Activated CD8-positive, alpha-beta T cell treated with anti-CD3 and anti-CD28 coated beads, Interleukin-2, amount 10 ng/mL, durations not matched to agents 7 days and 5 days (primary cell): ENCODE measurements at places on chromosomes 2 and 18.
A peak's percentile ranks its signal among the peaks of the same experiment; 100 is the strongest.

DNA sequence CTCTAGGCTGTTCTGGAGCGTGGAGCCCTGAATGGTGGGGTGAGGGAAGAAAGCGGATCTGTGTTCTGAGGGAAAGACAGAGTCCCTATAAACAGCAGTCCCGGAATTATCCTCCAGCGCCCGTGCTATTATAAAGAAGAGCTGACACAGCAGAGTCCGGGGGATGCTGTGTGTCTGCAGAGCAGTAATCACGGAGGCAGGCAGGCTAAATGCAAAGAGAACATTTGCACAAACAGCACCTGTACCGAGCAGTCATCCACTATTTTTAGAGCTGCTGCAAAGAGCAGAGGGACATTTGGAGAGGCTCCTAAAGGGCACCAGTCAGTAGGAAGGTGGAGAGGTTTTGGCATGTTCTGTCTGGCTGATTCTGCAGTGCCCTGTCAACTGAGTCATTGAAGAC lies 293.8 kb upstream of the SLC14A2 start:
- DNase-seq: no peak

- DNase-seq: no peak
These were observed 76.5 kb upstream of the RAB6C start for GRCh38 chr2:129902731-129903585.

- no peak for DNase-seq
These were observed 158.0 kb downstream of the CSRNP3 start for GRCh38 chr2:165627470-165627869.

DNA sequence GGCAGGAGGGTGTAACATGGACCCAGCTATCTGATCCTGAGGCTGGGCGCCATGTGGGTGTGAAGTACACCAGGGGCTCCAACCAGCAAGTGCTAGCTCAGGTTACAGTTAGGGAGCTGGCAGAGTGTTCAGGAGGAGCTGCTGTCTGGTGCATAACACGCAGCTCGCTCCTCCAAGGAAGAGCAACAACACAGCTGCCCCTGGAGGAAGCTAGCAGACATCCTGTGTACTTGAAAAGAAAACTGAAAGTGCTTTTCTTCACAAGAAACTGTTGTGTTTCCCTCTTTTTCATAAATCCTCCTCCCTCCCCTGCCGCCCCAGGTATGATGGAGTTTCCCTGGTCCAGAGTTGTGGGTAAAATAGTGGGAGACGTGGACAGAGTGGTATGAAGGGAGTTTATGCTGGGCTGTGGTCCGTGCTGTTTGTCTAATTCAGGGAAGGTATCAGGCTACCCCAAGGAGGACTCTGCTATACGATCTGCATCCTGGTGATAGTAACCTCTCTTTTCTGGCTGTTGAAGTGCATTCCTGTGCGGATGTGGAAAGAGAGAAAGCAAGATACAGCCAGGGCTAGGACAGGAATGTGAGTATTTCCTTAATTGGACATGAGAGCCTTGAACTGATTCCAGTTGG lies 6.1 kb upstream of the LBH start:
- DNase-seq: peak; percentile 70

- DNase-seq: peak; percentile 29
These were observed 314.9 kb downstream of the AFF3 start for GRCh38 chr2:99827296-99827999.

DNA sequence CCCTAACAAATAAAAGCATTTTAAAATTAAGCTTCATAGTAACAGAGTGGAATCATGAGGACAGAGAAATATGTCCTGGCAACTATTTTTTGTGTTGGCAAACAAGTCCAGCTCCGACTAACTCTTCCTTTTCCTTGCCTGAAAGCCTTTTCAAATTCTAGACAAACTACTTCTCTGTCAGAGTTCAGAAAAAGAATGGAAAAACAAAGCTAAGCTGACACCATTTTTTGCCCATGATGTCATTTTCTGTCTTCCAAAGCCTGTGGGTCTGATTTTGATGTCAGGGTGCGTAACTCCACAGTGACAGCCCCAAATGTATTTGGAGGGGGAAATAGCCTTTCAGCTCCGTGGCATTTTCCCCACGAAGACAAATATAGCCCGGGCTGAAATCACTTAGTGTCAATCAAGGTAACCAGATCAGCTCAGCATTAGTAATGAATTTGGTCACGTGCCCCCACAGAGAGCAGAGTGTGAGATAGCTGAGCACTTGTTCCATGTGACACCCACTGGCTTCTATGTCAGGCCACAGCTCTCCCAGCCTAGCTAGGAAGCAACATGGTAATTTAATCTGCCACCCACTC lies 233.0 kb upstream of the SIX2 start:
- no peak for DNase-seq

DNA sequence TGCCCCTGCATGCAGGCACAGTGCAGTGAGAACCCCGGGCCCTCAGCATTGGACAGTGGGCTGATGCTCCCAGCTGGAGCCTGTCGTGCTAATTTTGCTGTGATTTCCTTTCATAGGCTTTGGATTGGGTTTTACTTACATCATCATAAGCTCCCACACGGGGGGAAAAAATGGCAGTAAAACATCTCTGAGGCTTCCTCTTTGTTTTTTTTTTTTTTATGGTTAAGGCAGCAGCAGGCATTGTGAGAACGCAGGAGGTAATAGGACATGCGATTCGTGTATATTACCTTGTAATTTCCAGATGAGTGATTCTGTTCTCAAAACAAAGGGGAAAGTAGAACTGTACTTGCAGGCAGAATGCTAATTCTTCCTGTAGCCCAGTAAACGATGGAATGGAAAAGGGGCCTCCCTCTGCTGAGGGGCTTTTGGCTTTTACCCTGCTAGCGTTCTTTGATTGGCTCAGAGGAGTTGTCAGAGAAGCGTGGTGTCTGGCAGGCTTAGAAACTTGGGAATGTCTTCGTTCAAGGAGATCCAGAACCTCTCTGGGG lies 89.7 kb downstream of the NPAS2 start:
- DNase-seq: no peak

DNA sequence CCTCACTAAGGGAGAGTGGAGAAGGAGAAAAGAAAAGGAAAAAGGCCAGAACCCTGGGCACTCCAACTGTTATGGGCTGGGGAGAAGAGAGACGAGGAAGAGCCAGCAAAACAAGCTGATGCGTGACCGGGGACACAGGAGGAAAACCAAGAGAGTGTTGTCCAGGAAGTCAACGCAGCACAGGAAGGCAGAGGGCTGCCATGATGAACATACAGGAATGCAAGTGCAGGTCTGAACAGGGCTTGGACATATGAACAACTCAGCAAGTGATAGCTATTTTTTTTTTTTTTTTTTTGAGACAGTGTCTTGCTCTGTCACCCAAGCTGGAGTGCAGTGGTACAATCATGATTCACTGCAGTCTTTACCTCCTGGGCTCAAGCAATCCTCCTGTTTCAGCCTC lies 28.4 kb downstream of the SIX3 start:
- no peak for DNase-seq

DNA sequence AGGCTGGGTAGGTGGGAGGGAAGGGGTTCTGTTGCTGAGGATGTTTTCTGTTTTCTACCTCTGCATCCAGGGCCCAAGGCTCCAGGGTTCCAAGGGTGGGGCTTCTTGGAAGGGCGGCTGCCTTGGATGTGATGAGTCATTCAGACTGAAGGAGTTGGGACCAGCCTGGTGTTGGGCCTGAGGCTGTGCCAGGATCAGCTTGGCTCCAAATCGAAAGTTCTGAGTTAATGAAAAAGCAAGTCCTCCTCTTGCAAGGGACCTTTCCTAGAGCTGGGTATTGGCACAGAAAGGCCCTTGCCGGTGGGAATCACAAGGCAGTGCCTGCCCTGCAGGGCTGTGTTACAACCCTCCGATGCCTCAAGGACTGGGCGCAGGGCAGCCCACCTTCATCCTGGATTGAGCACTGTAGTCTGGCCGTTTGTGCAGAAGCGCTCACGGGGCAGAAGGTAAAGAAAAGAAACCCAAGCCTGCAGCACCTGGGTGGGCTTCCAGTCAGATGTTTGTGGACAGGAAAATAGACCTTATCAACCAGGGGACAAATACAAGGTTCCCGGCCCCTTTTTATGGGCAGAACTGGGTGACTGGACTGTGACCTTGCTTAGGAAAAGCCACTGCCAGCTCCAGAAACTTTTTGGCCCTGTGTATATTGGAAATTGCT lies 52.5 kb upstream of the MCFD2 start:
- no peak for DNase-seq

- no peak for DNase-seq
These were observed 46.9 kb upstream of the ARHGAP28 start for GRCh38 chr18:6682437-6683111.

- no peak for DNase-seq
These were observed 12.4 kb downstream of the LRRFIP1 start for GRCh38 chr2:237639836-237640220.

- peak; percentile 19 for DNase-seq
These were observed 8.7 kb upstream of the PSD4 start for GRCh38 chr2:113164930-113165585.

- no peak for DNase-seq
These were observed 255.6 kb downstream of the PTPRM start for GRCh38 chr18:7822435-7823331.

- DNase-seq: no peak
These were observed 47.9 kb upstream of the PELI1 start for GRCh38 chr2:64192125-64192479.

GRCh38 chr2:38605298-38605830 lies 2.6 kb upstream of the HNRNPLL start:
- DNase-seq: no peak

DNA sequence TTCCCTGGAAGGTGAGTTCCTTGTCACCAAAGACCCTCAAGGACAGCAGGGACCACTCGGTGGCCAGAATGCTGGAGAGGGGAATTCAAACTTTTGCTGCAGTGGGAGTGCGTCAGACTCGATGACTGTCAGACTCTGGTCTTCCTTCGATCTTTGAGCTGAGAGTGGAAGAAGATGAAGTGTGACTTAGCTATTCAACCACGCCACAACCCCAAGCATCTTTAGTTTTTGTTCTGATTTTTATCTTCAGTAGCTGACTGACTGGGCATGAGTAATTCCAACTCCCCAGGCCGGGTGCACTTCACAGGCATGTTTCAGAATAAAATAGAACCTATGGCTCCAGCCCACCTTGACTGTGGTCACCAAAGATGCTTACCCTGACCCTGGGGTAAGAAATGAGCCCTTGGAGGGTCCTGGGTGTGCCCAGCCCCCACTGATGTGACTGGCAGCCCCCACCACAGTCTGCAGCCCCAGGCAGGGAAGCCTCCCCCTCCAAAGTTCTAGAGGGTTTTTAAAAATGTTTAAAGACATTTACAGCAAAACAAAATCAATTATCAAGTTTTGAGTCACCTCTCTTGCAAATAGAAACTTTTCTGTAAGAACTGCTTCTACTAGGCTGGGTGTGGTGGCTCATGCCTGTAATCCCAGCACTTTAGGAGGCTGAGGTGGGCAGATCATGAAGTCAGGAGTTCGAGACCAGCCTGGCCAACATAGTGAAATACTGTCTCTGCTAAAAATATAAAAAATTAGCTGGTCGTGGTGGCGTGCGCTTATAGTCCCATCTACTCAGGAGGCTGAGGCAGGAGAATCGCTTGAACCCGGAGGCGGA lies 24.9 kb upstream of the YWHAQ start:
- DNase-seq: peak; percentile 68

- DNase-seq: no peak
These were observed 320.0 kb downstream of the LRATD1 start for GRCh38 chr2:14952400-14952963.

- DNase-seq: no peak
These were observed 467.3 kb downstream of the CMPK2 start for GRCh38 chr2:6398421-6398820.
